AG08396 (cell line): ENCODE measurements at places on chromosomes 2 and 18.

DNA sequence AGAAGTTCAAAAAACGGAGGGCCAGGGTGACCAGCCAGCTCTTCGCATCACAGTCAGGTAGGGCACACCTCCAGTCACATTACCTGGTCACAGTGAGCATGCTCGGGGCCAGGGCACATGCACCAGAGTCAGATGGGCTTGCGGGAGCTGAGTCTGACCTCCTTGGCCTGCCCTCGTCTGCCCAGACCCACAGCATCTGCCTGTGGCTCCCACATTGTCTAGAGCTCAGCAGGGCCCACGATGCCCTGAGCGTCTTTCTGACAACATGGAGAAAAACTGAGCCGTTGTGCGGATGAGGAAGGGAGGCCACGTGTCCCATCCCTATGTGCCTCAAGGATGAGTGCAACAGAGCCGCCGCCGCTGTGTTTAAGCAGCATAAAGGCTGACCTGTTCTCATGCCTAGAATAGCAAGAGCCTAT, 37.6 kb downstream of the CRACDL start:
- DNase-seq, result no peak

DNA sequence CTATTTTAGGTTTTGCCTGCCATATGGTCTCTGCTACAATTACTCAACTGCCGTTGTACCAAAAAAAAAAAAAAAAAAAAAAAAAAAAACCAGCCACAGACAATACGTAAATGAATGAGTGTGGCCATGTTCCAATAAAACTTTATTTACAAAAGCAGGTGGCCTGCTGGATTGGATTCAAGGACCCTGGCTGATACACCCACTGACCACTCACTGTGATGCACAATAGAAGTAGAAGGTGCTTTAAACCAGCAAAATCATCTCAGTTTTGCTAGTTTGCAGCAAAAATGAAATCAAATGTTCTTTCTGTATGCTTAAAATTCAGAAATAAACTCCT, 137.4 kb downstream of the AKAIN1 start:
- no peak for DNase-seq

GRCh38 chr2:105102963-105103421, 65.1 kb downstream of the MRPS9 start:
- peak; percentile 81 for DNase-seq

DNA sequence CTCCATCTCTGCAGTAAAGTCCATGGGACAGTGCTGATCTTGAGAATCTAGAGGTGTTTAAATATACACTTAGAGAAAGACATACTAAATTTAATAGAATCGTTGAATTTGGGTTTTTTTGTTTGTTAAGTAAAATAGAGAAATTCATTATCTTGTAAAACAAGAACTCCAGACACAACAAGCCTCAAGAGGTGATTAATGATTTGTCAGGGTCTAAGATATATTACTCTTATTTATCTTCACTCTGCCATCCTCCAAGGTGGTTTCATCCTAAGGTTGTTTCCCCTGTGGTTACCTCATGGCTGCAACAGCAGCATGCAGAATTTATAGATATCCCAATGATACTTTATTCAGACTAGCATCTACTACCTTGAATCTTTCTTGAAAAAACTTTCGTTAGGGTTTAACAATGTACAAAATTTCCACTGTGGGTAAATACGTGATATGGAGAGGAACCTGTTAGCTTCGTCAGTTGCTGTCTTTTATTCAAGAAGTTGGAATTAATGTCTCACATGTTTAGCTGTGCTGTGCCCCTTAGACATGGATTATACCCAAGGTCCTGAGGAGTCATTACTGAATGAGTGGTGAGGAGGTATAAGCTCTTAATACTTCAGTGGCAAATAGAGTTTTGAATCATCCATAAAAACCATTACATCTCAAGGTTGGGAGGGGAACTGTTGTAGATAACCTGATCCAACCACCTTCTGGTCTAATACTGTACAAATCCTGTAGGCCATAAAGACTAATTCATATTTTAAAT, 128.0 kb downstream of the GPD2 start:
- DNase-seq, result no peak

DNA sequence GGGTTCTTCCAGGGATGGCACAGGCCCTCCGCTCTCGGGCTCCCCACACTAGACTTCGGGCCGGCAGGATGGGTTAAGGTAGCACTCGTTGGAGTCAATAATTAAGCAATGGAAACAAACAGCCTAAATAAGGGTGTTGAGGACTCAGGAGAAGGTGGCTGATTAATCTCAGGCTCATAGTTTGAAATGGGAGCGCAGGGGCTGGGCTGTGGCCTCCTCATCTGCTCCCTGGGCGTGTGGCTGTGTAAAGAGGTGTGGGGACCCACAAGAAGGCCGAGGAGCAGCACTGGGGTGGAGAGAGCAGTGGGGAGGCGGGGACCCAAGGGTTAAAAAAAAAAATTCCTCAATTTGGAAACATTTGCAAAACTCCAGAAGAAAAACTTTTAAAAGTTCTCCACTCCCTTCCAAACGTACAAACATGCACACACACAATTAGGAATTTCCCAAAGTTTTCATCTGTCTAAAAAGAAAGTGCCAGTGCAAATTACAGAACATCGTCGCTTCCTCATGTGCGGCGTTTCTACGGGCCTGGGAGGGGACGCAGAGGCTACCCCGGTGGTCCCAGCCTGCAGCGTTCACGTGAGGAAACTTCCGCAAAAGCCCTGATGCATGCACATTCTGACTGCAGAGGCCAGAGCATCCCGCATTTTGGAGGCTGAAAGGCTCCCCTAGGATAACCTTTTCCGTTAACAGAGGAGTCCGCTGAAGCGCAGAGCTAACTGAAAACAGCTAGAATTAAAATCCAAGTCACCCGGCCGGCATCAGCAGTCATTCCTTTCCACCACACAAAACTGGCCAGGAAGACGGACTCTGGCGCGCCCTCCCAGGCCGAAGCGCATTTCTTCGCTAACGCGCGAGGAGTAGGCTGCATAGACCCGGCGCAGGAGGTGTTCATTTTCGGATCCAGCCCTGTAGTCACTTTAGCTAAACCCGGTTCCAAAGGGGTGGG, 1.0 kb upstream of the TUBB6 start:
- peak; percentile 77 for DNase-seq
